Amniotic stem cell (primary cell): ENCODE measurements at places on chromosomes 6 and 20.

DNA sequence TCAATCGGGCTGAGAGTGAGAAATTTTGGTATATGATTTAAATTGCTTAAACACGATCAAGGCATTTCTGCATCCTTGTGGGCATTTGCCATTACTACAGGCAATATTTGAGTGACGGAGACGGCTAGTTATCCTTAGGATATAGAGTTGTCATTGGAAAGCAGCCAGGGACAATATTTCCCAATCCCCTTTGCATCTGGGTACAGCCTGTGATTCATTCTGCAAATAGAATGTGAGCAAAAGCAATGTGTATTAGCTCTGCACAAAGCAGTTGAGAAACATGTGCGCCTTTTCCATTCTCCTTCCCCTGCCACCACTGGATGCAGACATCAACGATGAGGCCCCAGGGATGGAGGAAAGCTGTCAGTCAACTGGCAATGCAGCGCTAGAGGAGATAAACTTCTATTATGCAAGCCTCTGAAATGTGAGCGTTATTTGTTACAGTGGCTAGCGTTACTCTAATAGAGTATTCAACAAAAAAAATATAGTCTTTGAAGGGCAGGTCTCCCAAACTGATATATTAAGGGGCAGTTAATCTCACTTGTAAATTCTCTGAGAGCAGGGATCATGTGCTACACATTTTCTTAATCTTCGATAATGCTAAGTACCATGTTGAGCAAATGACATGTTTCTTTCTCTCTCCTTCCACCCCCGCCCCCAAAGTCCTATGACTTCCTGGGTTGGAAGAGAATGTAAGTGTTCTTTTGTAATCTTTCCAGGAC lies 37.1 kb upstream of the NCOA3 start:
- peak; percentile 94 for DNase-seq

DNA sequence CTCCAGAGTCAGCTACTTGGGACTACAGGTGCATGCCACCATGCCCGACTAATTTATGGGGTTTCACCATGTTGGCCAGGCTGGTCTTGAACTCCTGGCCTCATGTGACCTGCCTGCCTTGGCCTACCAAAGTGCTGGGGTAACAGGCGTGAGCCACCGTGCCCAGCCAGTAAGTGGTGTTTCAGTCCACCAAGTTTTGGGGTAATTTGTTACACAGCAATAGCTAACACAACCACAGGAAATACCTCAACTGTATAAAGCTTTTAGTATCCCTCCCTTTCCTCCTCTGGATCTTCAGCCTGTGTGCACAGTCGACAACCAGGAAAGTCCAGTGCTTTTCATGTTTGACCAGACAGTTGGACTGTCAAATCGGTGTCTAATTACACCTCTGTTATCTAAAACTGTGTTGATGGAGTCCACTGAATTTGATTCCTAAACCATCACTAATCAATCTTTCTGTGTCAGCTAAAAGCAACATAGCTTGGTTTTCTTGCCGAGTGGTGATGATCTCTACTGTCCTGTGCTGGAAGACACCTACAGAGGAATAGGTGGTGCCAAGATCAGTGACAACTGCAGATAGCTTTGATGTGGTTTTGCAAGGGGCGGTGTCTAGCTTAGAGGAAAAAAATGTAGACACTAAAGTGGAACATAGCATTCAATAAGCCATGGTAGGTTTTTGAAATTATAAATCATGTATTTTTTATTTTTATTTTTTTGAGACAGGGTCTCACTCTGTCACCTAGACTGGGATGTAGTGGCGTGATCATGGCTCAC lies 22.2 kb upstream of the ZBTB2 start:
- DNase-seq = no peak

- no peak for DNase-seq
Measured at GRCh38 chr6:25137916-25138232, 141.3 kb upstream of the CARMIL1 start.

- DNase-seq = no peak
Measured at GRCh38 chr6:132063738-132064137, 112.6 kb upstream of the CCN2 start.

DNA sequence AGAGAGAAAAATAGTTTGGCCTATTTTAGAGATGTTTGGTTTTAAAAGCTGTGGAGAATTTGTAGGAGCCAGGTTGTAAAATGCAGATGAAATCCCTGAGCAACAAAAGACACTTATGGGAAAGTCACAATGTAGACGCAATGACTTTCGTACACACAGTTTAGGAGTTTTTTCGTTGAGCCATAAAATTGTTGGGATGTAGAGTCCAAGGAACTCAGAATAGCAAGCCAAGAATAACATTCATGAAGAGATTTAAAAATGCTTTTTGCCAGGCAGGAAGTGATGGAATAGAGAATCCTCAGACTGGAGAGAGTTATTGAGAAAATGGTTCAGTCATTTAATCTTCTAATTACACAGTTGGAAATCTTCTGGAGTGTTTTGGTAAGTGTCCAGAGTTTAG lies 11.5 kb upstream of the PROKR2 start:
- DNase-seq = no peak

- DNase-seq = no peak
Measured at GRCh38 chr6:3538536-3538935, 81.7 kb upstream of the SLC22A23 start.

GRCh38 chr6:160792708-160793107 lies 90.7 kb downstream of the PLG start:
- DNase-seq = no peak
